ENCODE measurements at places on chromosomes 11 and 22.

GRCh38 chr11:97163631-97164191 lies 773.9 kb downstream of the JRKL start:
- DNase-seq, result no peak

DNA sequence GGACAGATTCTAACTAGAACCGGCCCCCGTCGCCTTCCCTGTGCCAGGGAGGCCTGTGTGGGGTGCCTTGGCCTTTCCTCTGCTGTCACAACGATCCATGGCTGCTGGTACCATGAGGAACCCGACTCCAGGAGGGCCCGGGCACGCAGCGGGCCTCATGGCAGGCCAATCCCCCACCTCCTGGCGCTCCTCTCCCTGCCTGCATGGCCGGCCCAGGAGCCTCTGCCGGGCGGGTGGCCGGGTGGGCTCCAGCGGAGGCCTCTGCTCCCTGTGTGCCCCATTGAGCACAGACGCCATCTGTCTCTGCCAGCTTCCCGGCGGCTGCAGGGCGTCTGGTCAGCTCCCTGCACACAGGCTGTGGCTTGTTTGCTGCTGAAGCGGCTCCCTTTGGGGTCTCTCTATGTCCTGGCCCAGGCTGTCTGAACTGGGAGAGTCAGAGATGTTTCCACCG lies 86.5 kb downstream of the MYEOV start:
- DNase-seq, result no peak

GRCh38 chr11:63705526-63705925 lies 24.2 kb downstream of the RTN3 start:
- no peak for DNase-seq

DNA sequence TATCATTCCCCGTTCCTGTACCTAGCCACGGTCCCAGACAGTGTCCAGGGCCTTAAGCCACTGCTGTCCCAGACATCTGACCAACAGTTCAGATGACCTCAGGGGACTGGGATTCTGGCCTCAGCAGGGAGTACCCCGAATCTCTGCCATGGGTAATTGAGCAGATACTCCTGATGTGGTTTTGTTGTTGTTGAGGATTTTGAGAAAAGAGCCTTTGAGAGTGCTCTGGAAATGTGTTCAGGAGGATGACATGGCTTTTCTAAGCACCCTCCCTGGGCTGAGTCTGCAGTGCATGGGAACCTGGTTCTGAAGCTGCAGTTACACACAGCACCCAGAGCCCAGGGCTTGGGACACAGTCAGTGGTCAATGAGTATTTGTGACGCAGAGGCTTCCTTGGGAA lies 30.4 kb downstream of the ADAMTS15 start:
- no peak for DNase-seq

GRCh38 chr11:126026579-126026978 lies 36.1 kb downstream of the CDON start:
- no peak for DNase-seq

- DNase-seq, result no peak
Observed at GRCh38 chr11:103546236-103546635, 437.0 kb downstream of the DYNC2H1 start.

DNA sequence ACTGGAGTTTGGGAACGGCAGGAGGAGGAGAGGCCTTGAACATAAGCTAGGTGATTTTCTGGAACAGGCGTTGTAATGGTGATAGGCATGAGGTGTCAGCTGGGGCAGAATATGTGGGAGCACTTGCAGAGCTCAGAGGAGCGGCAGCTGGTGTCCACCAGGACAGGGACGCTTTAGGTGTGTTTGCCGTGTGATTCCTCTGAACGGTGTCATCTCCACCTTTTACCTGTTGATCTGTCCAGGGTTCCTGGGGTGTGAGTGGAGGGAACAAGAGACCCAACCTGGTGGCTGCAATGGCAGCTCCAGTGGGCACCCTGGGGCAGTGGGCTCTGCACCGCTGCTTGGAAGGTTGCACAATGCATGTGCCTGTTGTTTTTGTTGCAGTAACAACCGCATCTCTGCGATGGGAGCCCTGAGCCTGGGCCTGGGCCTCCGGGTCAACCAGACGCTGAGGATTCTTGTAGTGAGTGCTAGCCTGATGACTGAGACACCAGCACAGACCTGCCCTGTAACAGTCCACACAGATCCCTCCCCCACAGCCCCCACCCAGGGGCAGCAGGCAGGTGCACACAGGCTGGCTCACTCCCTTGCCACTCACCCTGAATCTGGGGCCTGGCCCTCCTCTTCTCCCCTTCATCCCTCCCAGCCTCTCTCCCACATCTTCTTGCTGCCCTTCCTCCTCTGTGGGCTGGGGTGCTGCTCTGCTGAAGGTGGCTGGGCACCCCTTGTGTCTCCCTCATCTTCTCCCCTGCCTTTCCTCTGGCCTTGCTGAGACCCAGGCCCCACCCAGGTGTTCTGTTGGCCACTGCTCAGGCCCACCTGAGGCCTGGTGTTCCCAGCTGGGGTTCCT lies 9.2 kb downstream of the LRRC74B start:
- no peak for DNase-seq

DNA sequence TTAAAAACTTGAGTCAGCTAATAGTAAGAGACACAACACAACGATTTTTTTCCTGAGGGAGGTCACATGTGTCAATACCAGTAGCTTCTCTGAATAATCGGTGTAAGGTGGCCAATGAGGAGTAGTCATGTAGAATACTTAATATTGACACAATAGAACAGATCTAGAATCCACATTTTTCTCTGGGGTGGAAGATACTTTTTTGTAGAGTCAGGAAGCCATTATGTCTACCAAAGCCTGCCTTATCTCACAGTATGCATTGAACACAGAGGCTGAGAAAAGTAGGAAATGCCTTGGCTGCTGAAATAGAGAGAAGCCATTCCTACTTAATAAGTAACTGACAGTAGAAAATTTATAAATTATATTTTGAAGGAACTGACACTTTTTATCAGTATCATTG lies 725.0 kb downstream of the METTL15 start:
- DNase-seq, result no peak

- DNase-seq, result no peak
Observed at GRCh38 chr11:35954205-35954604, 10.3 kb downstream of the LDLRAD3 start.

GRCh38 chr11:134530636-134531326 lies 118.7 kb upstream of the B3GAT1 start:
- DNase-seq, result no peak

DNA sequence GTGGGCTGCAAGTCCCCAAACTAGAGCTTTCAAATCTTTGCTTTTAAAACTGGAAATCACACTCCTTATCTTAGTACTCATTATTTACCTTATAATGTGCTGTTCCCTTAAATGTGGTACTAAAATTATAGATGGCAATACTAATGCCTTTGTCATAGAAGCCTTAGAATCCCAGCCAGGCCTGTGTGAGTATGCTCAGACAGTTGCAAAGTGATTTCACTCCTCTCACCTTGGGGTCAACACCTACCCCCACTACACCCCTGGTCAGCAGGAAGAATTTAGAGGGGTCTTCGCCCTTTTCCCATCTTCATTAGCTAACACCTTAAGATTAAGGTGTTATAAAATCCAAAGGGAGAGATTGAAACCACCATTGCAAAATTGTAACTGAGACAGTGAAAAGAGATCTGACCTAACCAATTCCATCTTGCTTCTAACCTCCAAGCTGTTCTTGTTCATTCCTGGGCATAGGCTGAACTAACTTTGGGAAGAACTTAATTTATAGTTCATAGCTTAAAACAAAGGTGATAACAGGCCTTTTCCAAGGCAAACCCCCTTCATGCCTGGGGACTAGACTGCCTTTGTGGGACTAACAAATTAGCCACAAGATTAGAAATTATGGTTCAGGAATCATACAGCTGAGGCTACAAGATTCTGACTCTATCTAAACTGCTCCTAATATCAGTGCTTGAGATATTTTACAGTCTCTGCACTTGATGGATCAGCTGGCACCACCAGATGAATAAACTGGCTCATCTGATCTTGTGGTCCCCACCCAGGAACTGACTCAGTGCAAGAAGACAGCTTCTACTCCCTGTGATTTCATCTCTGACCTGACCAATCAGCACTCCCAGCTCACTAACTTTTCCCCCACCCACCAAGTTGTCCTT lies 10.4 kb upstream of the MRPL17 start:
- DNase-seq, result peak; percentile 28

DNA sequence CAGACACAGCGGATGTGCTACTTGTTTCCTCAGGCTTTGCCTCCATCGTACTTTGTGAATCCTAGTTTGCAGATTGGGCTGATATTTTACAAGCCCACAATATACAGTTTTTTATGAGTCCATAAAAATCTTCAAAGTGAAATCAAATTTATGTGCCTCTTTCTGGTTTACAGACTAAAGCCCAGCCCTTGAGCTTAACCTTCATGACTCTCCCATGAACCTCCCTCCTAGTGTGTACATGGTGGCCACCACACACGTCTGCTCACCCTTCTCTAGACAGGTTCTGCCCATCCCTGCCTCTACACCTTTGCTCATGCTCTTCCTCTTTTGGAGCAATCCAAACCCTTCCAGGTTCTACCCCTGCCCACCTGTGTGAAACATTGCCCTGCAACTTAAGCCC lies 129.4 kb downstream of the TENM4 start:
- no peak for DNase-seq

GRCh38 chr11:110095554-110095953 lies 2.4 kb downstream of the ZC3H12C start:
- no peak for DNase-seq

DNA sequence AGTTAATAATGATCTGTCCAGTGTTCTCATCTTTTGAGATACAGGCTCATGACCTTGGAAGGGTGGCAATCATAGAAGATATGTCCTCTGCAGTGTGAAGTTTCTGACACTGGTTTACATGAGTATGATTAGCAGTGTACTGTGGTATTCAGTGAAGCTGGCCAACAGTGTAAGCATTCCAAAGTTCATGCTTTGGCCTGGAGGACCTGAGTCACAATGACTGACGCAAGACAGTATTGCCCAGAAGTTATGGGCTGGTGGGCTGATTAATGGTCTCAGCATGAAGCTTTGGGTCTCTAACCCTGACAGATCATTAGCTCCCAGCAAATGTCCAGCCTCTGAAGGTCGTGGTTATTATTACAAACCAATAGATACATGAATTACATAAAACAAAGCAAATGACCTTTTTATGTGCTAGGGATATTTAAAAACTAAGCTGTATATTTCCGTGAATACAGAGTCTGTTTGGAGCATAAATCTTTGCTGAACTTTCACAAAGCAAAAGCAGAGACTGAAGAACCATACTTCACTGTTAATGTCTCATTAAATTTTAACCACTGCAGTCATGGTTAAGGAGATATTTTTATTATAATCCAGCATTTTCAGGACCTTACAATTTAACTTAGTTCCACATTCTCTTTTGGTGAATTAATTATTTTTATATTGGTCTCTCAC lies 28.3 kb upstream of the USP47 start:
- no peak for DNase-seq

GRCh38 chr11:23727794-23728193 lies 769.1 kb upstream of the LUZP2 start:
- no peak for DNase-seq

DNA sequence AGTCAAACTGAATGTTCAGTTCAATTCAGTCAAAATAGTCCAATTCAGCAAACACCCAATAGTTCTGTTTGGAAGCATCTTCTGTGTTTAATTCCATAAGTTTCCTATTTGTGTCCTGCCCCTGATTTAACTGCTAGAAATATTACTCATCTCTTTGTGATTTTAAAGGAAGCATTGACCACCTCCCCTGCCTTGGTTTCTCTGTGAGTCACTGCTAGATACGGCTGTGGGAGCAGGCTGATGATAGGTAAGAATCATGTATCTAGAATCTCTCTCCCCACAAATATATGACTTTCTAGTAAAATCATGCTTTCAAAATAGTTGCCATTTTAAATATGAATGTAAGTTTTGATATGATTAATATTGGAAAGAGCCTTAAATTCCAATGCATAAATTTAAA lies 888.5 kb downstream of the NTM start:
- DNase-seq, result no peak

GRCh38 chr22:30277547-30278344 lies 11.1 kb upstream of the OSM start:
- no peak for DNase-seq

- DNase-seq, result no peak
Observed at GRCh38 chr11:102630598-102631448, 5.7 kb upstream of the MMP20 start.

GRCh38 chr22:22666307-22667091 lies 22.1 kb downstream of the GGTLC2 start:
- no peak for DNase-seq

DNA sequence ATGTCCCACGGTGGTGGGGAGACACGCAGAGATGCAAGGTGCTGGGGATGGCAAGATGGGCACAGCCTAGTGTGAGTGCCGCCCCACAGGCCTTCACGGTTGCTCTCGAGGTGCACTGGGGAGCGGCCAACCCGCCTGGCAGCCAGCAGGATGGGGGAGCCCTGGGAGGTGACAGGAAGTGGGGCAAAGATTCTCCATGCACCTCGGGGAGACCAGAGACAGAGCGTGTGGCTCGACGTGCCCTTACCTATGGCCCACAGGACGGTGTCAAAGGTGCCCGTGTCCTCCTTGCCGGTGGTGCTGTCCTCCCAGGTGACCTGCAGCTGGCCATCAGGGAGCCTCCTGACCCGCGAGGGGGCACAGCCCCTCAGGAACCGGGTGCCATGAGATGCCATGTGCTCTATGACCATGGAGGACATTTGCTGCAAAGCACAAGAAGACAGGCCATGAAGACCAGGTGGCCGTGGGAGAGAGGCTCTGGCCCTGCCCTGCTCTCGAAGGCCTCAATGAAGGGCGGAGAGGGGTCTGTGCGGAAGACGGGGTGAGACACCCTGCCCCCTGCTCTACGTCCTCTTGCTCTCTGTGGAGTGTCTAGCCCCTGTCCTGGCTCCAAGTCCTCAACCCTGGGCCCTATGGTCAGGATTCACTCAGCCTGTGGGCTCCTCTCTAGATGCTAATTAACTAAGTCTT lies 40.6 kb upstream of the GNB1L start:
- DNase-seq, result no peak

GRCh38 chr11:66322732-66323427 lies 6.0 kb upstream of the CD248 start:
- DNase-seq, result no peak

DNA sequence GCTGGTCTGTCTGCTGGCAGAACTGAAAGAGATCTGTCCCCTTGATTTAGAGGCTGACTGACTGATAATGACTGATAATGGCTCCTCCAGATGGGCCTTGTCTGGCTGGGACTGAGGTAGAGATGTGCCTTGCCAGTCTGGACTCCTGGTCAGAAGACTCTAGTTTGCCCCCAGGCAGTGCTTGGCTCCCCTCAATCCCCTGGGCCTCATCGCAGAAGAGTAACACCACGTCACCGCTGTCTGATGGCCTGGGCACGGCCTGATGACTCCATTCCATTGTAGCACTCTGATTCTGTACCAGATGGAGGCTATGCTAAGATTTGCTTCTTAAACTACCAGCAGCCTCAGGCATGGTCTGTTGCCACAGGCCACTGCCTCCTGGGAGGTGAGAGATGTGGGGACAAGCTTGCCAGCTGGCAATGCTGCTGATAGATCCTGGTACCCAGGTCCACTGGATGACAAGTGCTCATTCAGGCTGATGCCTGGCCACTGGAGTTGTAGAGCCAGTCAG lies 19.1 kb downstream of the CYB5R2 start:
- DNase-seq, result no peak

- no peak for DNase-seq
Observed at GRCh38 chr11:66192181-66192863, 76.1 kb upstream of the RAB1B start.

GRCh38 chr11:104764710-104765045 lies 133.6 kb downstream of the CASP12 start:
- no peak for DNase-seq

GRCh38 chr11:36564376-36565030 lies 3.3 kb upstream of the RAG1 start:
- no peak for DNase-seq

GRCh38 chr11:67020949-67021348 lies 2.0 kb upstream of the SYT12 start:
- DNase-seq, result no peak

- DNase-seq, result no peak
Observed at GRCh38 chr22:31947296-31947695, 3.0 kb downstream of the YWHAH start.
